ENCODE measurements at places on chromosomes 12 and 14.

DNA sequence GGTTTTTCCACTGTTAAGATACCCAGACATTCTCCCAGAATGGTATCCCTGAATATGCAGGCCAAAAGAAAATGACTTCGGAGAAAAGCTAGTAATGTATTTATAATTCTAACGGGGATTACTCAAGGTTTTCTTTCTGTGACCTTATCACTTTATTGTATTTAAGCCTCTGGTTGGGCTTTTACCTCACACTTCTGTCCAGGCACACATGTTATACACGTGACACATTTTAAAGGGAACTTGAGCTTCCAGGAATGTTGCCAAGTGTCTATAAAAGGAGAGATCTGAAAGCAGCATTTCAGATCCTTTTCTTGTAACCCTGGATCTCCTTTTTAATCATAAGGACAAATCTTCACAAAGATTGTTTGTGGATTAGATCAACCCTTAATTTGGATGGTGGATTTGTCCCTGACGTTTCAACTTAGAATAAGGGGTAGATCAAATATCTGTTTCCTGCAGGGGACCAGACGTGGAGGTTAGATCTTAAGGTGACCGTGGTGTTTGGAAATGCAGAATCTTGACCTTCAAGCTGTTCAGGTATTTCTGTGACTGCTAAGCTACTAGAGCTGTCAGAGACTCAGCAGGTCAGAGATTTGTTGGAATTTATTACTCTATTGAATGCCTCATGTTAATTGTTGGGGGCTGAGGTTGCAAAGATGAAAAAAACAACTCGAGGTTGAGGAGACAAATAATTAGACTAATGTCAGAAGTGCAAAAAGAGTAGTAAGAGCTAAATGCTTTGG, 1.5 kb downstream of the CIPC start:
- DNase-seq, result no peak

DNA sequence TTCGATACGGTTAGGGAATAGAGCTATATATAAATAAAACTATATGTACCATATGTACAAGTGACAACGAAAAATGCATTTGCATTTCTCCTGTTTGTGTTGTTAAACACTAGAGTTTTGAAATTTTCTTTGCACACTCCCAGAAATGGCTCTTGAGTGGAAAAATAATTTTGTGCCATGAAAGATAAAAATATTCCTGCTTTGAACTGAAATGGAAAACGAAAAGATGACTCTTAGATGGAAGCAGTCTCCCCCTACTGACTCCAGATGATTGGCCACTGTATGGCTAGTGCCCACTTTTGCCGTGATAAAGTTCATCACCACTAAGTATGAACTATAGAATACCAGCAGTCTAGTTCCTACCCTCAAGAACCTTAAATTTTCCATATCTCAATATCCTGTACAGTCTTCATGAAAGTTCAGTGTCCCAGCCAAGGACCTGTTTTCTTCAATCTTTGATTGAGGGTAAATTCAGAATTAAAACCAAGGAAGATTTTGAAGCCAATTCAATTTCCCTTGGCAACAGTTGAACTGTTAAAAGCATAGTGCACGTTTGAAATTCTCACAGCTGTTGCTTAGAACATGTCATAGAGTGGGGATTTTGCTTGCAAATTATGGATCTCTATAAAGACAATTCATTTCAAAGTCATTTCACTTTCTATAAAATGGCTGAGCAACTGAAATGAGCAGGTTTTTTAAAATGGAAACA, 1.6 kb upstream of the PPP2R5E start:
- DNase-seq, result no peak

- no peak for DNase-seq
Measured at GRCh38 chr12:92558215-92558773, 144.5 kb upstream of the PLEKHG7 start.

- no peak for DNase-seq
Measured at GRCh38 chr14:72699852-72700257, 194.0 kb downstream of the DPF3 start.

DNA sequence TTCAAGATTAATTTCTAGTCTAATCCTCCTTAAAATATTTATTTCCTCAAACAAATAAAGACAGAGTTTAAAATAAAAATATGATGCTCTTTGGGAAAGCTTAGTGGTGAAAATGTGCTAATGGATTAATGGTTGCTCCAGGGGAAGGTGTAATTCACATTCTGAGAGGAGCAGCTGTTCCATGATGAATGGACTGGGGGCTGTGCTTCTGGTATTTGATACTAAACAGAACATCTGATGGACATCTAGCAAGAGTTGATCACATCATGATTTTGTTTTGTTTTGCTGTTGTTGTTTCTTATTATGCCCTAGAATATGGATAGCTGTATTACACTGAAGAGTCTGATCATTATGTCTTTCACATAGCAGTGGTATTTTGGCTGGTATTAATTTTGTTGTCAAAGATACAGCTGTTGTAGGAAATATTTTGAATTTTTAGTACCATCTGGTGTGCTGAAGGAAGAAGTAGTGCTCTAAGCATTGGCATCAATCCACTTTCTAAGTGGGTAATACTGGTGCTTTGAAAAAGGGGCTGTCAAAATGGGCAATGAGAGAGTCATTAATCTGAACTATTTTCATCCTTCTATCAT, 296.4 kb downstream of the ADAMTS20 start:
- no peak for DNase-seq

DNA sequence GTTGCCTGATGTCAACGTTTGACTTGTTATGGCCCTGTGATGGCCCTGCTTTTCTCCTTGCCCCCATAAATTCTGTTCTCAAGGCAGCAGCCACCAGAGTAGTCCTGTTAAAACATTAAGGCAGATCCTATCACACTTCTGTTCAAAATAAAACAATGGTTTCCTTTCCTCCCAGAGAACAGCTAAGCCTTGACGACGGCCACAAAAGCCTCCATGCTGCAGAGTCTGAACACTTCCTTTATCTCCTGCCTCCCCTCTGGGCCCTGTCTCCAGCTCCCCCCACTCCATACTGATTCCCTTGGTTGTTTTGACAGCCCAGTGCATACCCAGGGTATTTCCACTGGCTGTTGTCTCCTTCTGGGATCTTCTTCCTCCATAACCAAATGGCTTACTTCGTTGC, 618.1 kb downstream of the MED13L start:
- DNase-seq, result no peak

GRCh38 chr12:59578254-59578653, 17.6 kb upstream of the SLC16A7 start:
- DNase-seq, result no peak

GRCh38 chr14:55071870-55072640, 20.6 kb downstream of the MAPK1IP1L start:
- DNase-seq, result no peak

Data from stimulated activated CD4-positive, alpha-beta T cell treated with anti-CD3 and anti-CD28 coated beads, TNF-alpha, amount 100 ng/mL, for 48 hours (primary cell).